ENCODE measurements at places on chromosomes 5 and 9.

DNA sequence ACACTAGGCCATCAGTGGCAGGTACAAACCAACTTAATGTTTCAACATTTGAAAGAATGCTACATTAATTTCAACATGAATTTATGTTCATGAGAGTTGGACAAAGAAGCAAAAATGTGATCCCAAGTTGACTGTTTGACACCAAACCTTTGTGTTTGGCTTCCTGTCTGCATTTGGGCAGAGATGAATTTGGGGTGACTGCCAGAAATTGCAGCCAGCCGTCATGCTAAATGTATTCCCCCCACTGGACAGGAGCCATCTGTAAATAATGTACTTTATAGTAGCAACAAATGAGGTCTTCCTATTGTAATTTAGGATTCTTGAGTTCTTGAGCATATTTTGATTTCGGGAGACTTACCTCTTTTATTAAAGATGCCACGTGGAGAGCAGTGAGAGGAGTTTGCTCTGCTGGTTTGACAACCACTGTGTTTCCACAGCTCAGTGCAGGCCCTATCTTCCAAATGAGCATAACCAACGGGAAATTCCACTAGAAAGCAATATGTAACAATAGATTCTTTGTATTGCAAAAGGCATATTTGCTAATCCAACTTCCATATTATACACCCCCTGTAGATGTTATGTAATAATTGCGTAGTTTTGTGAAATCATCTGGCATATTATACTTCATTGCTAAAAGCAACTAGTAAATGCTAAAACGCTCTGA, 27.6 kb downstream of the ALDH1A1 start:
- DNase-seq = peak; percentile 94

- DNase-seq = no peak
Measured at GRCh38 chr5:116554764-116555163, 19.9 kb downstream of the SEMA6A start.

DNA sequence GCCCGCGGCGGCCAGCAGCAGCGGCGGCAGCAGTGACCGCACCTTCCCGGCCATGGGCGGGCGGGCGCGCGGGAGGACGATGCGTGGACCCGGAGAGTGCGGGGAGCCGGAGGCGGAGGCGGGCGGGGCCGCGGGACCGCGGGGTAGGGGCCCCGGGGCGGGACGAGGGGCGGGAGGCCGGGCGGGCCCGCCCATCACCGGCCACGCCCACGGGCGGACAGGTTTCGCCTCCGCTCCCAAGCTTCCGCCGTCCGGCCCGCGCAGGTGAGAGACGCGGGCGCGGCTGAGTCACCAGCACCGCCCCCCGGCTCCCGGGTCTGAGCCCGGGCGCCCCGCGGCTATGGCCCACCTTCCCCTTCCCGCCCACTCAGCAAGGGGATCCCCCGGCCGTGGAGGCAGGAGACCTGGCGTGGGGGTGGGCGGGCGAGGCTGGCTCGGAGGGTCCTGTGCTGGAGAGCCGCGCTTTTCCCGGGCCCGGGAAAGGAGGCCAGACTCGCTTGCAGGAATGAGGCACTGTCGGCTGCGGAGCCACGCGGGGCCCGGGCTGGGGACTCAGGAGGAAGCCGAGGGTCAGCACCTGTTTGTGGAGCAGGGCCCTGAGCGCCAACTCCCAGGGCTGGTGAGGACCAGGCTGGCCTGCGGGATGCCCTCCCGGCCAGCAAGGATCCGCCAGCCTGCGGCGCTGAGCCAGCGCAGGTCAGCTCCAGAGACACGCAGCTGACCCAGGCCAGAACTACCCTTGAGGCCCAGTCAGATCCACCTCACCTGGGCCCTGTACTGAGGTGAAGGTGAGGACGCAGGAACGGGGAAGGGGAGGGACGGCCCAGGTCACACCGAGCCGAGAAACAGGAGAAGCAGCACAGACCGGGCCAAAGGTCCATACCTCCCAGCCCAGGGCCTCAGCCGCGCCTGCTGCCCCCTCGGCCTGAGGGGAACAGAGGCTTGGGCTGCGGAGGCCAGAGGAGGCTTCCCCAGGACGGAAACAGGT, at the start of gene ENTPD2:
ENTPD2 (minus strand) TSS at position 118 of the 988 bp plus-strand sequence; CDS start at position 54, 64 bp downstream.
- no peak for DNase-seq

DNA sequence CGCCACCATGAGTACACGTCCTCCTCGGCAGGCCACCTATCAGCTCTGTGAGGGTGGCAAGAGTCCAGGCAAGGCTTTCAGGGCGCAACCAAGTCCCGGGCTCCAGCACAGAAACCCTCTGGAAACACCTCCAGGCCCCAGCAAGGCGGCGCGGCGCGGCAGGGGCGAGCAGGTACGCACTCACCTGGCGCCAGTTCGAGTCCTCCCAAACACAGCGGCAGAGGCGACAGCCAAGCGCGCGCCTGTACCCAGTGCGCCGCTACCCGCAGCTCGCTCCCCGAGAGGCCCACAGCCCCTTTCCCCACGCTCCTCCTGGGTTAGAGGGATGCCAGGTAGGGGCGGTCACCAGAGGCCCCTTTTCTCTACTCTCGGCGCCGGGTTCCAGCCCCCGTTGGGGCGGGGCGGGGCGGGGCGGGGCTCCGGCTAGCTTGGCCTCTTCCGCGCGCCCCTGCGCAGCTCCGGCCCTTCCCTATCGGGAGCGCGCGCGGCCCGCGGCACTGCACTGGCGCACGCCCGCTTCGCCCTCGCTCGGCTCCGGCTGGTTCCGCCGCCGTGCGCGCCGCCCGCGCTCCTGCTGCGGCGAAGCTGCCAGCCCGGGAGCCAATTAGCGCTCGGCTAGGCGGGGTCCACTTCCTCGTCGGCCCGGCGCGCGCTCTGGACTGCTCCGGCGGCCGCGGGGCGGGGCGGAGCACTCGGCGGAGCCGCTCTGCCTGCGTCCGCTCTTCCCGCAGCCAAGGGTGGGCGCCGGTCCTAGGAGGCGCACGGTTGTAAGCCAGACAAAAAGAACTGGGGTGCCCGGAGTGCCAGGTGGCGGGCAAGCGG, at the start of the genes NMRK1 and OSTF1:
NMRK1 (minus strand) TSS at position 332 of the 822 bp plus-strand sequence. CDS start 5,040 bp downstream, outside the sequence.
OSTF1 (plus strand) TSS at position 691 of the 822 bp plus-strand sequence. CDS start 179 bp downstream, outside the sequence.
- peak; percentile 97 for DNase-seq

DNA sequence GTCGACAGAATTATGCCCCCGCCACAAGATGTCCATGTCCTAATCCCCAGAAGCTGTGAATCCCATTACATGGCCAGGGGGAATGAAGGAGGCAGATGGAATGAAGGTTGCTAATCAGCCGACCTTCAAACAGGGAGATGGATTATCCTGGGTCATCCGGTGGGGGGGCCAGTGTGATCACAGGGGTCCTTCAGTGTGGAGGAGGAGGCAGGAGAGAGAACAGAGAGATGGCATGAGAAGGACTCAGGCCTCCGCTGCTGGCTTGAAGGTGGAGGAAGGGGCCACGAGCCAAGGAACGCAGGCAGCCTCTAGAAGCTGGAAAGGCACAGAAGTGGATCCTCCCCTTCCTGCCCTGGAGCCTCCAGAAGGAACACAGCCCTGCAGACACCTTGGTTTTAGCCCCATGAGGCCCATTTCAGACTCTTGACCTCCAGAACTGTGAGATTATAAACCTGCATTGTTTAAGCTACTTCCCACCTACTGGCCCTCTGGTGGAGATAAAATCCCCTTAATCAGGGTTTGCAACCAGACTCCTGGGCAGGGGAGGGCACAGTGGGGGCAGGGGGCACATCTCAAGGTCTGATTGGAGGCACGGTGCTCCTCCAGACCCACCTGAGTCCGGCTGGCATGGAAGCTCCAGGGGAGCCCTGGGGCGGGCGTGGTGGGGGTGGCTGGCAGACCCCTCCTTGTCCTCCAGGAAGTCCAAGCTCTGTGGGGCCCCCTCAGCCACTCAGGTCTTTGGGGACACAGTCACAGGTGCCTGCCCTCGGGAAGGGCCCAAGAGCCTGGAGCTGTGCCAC, 13.8 kb downstream of the PTGES2 start:
- DNase-seq = no peak

GRCh38 chr5:129116797-129117196, 22.2 kb downstream of the ISOC1 start:
- no peak for DNase-seq

GRCh38 chr5:55896663-55897062, 45.5 kb downstream of the IL31RA start:
- peak; percentile 56 for DNase-seq

- peak; percentile 94 for DNase-seq
Measured at GRCh38 chr5:68225188-68225910, 9.8 kb downstream of the PIK3R1 start.

DNA sequence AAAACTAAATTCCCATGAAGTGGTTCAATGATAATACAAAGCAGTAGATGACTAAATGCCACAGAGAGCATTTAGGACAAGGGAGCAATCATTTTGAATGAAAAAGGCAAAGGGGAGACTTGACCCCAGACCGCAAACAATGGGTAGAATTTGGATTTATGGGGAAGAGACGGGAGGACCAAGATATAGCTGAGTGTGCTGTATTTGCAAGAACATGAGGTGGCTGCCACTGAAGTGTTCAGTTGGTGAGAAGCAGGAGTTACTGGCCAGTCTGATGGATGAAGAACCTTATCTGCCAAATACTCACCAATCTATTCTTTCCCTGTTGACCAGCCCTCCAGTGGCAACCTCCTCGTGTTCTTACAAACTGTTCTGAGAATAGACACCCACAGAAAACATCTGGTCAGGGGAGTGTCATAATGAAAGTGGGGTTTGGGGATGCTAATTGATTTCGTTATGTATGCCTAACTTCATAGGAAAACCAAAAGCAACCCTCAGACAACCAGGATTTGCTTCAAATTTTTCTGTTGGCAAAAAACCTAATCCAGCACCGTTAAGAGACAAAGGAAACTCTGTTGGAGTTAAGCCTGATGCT, 19.8 kb downstream of the TDRD7 start:
- DNase-seq = no peak

- DNase-seq = peak; percentile 4
Measured at GRCh38 chr5:136619556-136619955, 254.2 kb upstream of the TRPC7 start.

- no peak for DNase-seq
Measured at GRCh38 chr5:77546-77945, 14.4 kb upstream of the PLEKHG4B start.

DNA sequence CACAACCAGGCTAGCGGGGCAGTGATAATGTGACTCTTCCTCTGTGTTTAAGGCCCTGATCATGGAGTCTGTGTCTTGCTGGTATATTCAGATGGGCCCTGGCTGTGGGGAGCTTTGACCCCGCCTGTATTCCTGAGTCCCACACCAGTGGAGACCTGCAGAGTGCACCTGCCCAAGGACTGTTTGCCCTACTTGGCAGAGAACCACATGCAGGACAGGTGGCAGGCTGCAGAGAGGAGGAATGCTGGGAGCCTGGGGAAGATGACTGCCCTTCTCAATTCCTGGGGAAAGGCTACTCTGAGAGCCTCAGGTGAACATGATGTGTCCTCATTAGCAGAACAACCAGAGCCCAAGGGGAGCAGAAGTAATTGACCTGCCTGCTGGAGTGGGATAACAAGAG, 36.2 kb downstream of the IARS1 start:
- no peak for DNase-seq

DNA sequence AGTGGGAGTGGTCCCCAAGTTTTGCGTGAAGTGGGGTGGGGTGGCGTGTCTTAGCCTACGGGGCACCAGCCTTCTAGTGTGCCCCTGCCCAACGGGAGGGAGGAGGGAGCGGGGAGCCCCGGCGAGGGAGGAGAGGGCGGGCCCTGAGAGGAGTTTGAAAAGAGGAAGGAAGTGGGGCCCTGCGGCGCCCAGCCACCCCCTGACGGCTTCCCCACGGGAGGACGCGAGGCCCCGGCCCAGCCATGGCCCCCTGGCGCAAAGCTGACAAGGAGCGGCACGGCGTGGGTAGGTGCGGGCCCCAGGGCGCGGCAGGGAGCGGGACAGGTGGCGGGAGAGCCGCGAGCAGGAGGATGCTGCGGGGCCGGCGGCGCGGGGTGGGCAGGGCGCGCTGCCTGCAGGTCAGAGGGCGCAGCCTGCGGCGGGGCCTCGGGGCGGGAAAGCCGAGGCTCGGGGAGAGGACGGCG, at the start of gene DOCK2:
DOCK2 (plus strand) TSS at position 191 of the 464 bp plus-strand sequence; CDS start at position 243, 52 bp downstream.
- no peak for DNase-seq

- DNase-seq = no peak
Measured at GRCh38 chr9:5869315-5870019, 21.2 kb upstream of the MLANA start.

DNA sequence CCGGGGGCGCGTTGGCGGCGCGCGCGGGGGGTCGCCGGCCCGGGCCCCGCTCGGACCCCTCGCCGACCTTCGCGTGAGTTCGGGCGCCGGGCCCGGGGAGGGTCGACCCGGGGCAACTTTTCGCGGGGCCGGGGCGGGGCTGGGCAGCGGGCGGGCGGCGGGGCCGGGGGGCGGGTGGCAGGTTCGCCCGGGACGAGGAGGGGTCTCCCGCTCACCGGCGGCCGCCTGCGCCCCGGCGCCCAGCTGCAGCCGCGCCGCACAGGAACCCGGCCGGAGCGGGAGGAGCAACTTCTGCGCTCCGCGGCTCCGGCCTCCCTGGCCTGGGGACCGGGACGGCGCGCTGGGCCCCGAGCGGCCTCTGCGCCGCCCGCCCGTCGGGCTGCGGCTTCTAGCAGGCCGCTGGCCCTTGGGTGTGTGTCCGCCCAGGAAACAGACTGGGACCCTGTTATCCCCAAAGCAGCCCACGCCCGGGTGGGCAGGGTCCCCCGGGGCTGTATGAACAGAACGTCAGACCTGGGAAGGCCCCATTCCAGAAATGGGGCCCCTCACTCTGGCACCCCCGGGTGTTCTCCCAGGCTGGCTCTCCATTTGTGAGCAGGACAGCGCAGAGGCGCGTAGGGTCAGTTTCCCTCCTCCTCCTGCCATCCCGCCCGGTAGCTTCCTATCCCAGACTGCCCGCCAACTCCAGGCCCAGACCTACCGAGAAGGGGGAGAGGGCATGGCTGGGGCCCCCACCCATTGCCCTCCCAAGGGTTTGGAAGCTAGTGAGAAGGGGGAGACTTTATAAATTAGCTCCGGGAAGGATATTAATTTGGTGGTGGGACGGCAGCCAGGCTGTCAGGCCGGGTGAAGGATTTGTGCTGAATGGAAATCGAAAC, 708 bp downstream of the RXRA start:
- no peak for DNase-seq

DNA sequence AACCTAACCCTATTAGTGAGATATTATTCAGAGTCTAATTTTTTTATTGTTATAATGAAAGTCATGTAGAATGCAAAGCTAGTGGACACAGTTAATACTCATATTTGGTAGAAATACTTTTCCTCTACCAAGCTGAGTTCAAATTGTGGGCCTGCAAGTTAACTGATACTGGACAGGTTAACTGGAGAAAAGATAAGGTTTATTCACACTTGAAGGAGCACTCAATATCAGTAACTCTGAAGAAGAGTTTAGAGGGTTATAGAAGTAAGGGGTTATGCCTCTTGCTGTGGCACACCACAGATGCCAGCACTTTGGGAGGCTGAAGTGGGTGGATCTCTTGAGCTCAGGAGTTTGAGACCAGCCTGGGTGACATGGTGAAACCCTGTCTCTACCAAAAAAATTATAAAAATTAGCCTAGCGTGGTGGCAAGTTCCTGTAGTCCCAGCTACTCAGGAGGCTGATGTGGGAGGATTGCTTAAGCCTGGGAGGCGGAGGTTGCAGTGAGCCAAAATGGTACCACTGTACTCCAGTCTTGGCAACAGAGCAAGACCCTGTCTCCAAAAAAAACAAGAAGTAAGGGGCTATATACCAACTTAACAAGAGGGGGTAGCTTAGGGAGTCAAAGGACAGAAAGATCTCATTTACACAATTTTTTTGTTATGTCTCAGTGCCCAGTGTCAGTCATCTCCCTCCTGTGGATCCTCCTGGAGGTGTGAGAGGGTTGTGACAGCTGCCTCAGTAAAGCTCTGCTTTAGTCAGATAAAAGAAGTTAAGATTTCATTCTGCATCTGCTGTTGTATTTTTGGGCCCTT, 121.2 kb upstream of the GRHPR start:
- no peak for DNase-seq

GRCh38 chr5:104909803-104910202, 1347.2 kb upstream of the NUDT12 start:
- no peak for DNase-seq

- peak; percentile 29 for DNase-seq
Measured at GRCh38 chr5:83077662-83078261, 415 bp downstream of the XRCC4 start.
